ENCODE measurements at places on chromosomes 3 and 15.

- DNase-seq = no peak
Measured at GRCh38 chr15:77816983-77817382, 184.3 kb upstream of the LINGO1 start.

DNA sequence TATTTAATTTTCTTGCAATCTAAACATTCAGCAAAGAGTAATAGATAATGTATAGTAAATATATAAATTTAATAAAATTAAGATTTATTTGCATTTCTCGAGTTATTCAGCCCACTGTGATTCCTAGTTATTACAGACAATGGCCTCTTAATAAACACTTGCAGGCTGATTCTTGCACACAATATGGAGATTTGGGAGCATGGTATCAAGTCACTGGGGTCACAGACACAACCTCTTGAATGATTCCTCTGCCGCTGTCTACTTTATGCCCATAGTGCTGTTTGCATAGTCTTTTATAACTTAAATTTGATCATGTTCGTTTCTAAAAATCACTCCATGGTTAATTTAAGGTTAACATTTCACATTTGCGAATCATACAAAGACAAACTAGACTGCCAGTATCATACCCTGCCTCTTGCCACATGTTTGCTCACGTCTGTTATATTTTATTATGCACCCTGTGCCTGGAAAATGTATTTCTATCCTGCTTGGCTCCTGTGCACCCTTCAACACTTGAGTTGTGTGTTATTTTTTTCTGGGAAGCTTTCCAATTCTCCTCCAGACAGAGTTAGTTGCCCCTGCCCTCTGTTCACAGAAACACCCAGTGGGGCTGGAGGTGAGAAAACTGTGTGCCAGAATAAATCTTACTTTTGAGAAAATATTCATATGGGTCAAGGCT lies 206.3 kb upstream of the ROBO1 start:
- DNase-seq = no peak

DNA sequence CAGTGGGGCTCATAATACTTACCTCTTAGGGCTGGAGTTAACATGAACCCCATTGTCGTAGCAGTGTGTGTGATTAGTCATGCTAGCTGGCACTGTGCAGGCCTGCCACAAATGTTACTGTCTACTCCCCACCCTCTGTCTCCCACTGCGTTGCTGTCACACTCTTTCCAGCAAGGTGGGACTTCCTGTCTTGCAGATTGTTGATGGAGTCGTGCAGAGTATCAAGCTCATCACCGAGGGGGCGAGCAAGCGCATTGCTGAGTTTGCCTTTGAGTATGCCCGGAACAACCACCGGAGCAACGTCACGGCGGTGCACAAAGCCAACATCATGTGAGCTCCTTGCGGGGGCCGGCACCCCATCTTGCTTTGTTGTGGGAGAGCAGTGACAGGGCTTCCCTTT lies 12.9 kb downstream of the IDH3A start:
- DNase-seq = no peak

GRCh38 chr3:148078658-148079057 lies 619.0 kb upstream of the AGTR1 start:
- no peak for DNase-seq

DNA sequence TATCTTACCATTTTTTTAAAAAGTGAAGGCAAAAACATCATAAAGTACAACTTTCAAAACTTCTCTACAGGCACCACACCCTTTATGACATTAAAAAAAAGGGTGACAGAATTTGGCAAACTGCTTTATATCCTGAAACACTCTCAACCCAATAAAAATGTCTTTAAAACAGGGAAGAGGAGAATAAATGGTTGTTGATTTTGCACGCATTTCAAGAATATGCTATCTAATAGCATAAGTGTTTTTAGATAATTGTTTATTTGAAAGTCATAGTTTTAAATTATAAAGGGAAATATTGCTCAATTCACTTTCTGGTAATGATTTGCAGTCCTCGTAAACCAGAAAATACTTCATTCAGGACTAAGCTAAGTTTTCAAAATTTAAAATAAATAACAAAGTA lies 1.7 kb upstream of the PCOLCE2 start:
- DNase-seq = no peak

- DNase-seq = no peak
Measured at GRCh38 chr15:58690703-58691102, 58.8 kb downstream of the ADAM10 start.

- DNase-seq = no peak
Measured at GRCh38 chr3:9124730-9125129, 124.7 kb downstream of the SRGAP3 start.

- DNase-seq = no peak
Measured at GRCh38 chr15:85430406-85431204, 50.2 kb downstream of the AKAP13 start.

GRCh38 chr15:70094690-70095311 lies 2.9 kb downstream of the TLE3 start:
- no peak for DNase-seq

GRCh38 chr15:74170071-74170844 lies 3.3 kb upstream of the ISLR start:
- DNase-seq = no peak

DNA sequence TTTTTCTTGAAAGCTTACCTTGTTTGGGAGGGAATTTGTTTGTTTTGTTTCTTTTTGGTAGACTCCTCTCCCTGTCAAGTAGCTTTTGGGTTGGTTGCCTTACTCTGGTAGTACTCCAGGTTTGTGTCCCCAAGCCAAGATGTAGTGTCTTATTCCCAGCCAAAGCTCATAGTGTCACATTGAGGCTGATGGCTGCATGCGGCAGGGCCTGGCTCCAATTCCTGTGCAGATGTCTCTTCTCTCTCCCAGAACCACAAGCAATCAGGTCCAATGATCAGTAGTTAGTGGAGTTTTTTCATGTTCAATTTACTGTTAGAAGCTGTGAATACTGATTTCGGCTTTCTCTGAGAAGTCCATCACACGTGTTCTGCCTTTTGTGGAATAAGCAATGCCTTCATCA lies 221.1 kb upstream of the THBS1 start:
- DNase-seq = no peak

- DNase-seq = no peak
Measured at GRCh38 chr15:51499379-51499976, 123.1 kb downstream of the DMXL2 start.

- DNase-seq = no peak
Measured at GRCh38 chr3:117398141-117398899, 688.7 kb downstream of the TUSC7 start.

DNA sequence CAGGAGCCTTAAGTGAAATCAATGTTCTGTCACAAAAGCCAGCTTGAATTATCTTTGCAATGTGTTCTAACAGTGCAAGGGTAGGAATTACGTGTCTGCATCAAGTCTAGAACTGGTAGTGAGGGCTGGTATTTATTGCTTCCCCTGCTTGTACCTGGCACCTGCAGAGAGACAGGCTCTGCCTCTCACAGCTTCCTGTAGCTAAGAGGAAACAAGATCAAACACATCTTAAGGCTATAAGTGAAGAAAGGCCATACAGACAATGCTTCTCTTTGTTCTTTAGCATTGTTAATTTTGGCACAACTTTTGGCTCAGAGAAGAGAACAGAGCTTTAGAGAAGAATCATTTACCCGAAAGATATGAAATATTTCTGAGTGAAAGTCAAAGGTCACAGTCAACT lies 479.9 kb downstream of the GRM7 start:
- DNase-seq = no peak

GRCh38 chr3:13769422-13769821 lies 110.4 kb downstream of the WNT7A start:
- DNase-seq = no peak

GRCh38 chr15:80114114-80114513 lies 38.7 kb upstream of the FAH start:
- DNase-seq = no peak

DNA sequence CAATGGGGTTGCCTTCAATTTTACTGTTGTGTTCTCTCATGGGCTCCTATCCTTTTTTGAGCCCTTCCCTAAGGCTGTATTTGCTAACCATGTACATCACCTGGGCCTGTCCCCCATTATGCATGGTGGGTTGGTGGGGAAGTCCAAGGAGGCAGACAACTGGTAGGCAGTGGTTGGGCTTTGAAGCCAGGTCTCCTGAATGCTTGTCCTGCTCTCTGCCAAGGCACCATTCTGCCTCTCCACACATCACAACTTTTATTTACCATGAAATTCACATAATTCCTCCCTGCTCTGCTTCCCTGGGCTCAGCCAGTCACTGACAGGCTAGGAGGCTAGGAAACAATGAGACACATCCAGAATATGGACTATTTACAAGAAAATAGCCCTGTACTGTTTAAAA lies 41.0 kb upstream of the COPB2 start:
- DNase-seq = no peak

DNA sequence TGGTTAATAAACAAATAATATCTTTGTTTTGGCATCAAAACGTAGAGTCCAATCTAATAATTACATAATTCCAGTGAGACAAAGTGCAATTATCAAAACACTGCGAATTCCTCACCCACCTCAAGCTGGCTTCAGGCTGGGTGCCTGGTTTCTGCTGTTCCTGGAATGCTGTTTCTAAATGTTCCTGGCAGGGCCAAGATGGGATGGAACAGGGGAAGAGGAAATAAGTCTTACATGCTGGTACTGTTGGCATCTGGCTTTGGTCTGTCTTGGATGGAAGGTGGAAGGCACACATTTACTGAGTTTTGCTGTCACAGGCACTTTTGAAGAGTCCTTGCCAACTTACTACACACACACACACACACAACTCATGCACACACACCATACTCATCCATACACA lies 101.9 kb upstream of the SLCO3A1 start:
- DNase-seq = no peak

DNA sequence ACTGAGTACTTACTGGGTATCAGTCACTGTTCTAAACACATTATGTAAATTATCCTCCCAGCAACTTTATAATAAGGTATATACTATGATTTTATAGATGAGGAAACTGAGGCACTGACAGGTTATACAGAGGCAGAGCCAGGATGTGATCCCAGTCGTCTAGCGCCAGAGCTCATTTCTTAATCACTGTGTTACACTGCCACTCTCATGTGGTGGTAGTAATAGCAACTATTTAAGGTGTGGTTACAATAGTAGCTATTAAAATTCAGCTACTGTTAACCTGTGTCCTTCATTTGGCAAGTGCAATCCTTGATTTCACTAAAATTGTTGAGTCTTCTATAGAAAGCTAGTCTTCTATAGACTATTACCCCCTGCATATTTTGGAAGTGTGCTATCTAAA lies 43.1 kb upstream of the TRPC1 start:
- no peak for DNase-seq

- no peak for DNase-seq
Measured at GRCh38 chr15:35720984-35721383, 175.0 kb upstream of the DPH6 start.

DNA sequence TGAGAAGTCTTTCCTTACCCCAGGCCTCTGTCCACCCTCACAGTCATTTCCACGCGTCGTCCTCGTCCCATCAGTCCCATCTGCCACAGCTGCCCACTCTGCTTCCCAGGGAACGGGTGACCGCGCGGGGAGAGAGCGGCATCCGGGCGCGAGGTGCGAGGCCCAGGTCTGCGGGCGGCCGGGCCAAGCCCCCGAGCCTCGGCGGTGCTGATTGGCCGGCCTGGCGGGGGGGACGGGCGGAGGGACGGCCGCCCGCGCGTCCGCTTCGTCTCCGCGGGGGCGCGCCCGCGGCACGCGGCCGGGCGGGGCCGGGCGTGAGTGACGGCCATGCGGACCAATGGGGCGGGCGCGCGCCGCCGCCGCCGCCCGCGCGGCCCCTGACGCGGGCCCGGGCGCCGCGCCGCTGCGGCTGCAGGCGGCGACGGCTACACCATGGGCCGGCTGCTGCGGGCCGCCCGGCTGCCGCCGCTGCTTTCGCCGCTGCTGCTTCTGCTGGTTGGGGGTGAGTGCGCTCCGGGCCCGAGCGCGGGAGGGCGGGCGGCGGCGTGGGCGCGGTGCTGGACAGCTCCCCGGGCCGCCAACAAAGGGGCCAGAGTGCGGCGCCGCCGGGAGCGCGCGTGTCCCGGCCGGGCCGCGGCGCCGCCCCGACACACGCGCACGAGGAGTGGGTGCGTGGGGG lies at the start of gene PODXL2:
TSS of gene PODXL2 (plus strand) at position 398 of the 679 bp plus-strand sequence. CDS start at position 433, 35 bp downstream.
- peak; percentile 68 for DNase-seq

- no peak for DNase-seq
Measured at GRCh38 chr3:184690192-184690883, 21.5 kb downstream of the MAGEF1 start.

DNA sequence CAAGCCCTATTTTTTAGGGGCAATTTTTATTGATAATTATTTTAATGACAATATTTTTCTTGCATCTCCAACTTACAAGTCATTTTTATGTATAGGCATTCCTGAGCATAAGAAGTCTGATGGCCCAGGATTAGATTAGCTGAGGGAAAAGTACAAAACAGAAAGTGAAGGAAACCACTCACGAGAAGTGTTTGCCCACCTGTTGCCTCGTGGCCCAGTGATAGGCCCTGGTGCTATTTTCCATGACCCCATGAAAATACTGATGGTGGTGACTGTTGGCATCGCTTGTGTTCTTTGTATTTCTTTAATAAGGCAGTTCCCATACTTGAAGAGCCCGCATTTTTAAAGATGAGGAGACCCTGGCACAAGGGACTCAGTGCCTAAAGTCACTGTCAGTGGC lies 7.9 kb upstream of the LMCD1 start:
- DNase-seq = no peak

GRCh38 chr3:19065027-19065426 lies 83.3 kb upstream of the KCNH8 start:
- no peak for DNase-seq

DNA sequence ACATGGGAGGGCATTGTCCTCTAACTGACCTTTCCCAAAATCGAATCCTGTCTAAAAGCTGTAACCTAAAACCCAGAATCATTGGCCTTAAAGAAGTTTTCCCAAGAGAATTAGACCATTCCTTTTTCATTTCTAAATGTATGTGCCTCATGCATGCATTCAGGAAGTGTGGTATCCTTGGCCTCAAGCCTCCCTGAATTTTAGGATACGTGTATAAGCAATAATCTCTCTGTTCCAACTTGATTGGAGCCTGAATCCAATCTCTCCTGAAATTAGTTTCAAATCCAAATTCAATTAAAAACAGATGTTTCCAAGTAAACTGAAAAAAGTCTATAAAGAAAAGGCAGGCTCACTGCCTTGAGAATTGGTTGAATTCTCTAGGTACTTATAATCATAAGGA lies 86.0 kb upstream of the VEPH1 start:
- DNase-seq = no peak

- DNase-seq = no peak
Measured at GRCh38 chr3:129758785-129759320, 134.7 kb downstream of the TMCC1 start.

GRCh38 chr3:50417637-50418033 lies 58.3 kb upstream of the TMEM115 start:
- no peak for DNase-seq

GRCh38 chr3:21779909-21780308 lies 28.9 kb upstream of the ZNF385D start:
- DNase-seq = no peak

All from right forelimb (tissue), 1 donor.